ENCODE measurements at places on chromosomes 11 and 22. TPM values are rescaled to one million over a fixed set of nuclear protein-coding genes. Genes with fewer than 3 reads are reported as not detected.

DNA sequence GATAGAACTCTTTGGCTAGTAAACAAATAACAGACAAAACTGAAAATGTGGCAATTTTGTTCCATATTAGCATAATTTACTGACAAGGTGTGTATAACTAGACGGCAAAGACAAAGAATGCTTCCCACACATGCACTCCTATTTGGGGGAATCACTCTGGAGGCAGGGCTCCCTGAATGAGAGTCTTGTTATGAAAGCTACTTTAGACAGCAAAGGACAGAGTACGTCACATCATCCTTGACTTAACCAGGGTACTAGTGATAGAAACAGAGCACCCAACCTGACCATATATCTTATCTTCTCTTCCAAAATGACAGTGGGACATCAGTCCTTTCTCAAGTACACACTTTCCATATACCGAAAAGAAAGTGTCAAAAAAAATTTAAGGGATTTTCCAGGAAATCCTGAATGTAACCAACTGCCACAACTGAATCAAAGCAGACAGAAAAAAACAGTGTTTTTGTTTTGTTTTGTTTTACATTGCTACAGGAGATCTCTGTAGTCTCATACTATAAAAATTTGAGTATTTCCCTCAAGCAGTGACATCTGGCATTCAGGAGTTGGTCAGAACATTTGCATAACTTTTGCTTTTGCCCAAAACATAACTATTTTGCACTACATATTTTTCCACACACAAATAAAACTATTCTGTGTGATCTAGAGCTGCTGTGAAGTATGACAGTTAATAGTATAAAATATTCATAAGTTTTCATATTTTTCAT is 98.9 kb downstream of the ARHGAP20 start:
- no peak for DNase-seq

DNA sequence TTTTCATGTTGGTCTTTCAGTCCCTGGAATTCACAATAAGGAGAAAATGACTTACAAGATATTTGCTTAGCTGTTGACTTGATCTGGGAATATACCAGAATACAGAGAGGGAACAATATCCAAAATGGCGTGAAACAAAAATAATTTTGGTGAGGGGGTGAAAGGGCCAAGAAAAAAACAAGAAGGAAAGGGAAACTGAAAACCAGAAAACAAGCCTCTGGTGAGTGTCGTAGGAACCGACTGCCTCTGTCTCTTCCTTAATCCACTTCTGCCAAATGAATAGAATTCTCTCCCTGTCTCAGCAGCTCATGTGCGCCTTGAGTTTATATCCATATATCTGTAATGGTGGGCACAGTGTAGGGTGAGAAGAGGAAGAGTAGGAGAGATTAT is 367.6 kb downstream of the ETS1 start:
- DNase-seq: no peak

GRCh38 chr11:28144808-28145207 is 36.6 kb downstream of the METTL15 start:
- DNase-seq: no peak

DNA sequence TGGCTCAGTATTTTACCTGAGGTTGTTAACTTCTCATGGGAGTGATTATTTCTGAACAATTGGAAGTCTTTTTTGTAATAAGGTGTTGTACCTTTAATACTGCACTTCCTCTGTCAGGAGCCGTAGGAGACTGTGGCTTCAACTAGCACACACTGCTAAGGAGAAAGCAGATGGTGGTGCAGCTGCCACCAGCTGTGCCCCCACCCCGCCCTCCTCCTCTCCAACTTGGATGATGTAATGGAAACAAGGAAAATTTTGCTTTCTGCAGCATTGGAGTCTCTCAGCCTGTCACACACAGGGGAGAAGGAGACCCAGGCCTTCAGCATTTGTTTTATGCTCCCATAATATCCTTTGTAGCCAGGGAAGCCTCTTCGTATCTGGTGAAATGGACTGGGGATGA is 91.2 kb downstream of the TEAD1 start:
- no peak for DNase-seq

DNA sequence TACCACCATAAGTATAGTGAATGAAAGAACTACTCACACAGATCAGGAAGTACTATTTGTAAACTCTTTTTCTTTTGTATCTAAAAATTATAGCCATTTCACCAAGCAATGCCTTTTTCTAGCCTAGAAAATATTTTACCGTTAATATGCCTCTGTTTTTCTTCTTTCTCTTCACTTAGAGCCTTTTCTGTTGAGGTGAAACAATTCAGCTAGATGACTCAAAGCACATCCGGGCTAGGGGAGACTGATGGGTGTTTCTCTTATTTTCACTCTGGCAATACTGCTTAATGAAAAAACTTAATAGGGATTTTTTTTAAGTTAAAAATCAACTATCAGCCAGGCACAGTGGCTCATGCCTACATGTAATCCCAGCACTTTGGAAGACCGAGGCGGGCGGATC is 93.3 kb downstream of the SGSM3 start:
- no peak for DNase-seq

DNA sequence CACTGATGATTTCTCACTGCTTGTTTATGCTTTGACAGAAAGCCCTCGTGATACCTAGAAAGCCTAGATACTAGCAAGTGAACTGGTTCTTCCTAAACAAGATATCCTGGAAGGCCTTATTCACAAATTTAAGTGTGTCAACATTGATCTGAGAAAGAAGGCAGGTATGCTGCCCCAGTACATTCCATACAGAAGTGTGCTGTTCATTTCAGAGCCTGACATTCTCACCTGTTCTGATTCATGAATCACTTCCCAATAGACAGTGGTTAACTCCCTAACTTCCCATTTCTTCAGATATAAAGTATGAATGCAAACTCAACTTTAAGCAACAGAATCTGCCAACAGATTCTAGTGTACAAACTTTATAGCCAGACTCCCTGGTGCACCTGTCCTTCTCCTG is 15.5 kb upstream of the RASSF10 start:
- DNase-seq: no peak

Gene KLHL35
- 0.24 TPM for total RNA-seq

All from SK-MEL-5 (cell line).